ACHN (cell line): ENCODE measurements at places on chromosomes 1 and 21.

- no peak for DNase-seq
These were observed 30.2 kb downstream of the EVI5 start for GRCh38 chr1:92754719-92755050.

DNA sequence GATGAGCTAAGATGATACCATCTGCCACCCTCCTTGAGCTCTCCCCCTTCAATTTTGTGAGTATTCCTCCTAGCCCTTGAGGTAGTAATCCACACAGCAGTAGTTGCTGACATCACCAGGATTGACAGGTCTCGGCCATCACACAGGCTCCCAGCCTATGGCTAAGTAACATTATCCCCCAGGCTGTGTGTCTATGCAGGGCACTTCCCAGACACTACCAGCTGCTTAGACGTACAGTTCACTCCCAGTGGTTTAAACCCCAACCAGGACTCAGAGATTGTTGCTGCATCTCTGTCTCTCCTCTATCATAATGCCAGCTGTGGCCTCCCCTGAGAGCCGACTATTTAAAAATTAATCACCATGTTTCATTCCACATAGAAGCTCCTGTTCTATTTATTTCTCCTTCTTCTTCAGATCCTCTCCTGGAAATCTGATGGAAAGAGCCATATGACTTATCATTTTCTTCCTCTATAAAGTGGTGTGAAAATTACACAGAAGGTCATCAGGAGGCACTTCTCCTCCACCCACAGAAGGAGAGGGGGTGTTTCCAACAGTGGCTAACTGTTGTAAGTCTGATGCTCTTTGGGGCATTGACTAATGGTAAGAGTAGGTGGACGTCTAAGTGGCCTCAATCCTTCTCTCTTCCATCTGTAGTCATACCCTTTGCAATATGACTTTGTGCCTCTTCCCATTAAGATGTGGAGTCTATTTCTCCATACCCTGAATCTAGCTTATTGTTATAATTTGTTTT is 396.3 kb downstream of the SETD4 start:
- no peak for DNase-seq

GRCh38 chr1:232597721-232598120 is 32.2 kb downstream of the SIPA1L2 start:
- no peak for DNase-seq

DNA sequence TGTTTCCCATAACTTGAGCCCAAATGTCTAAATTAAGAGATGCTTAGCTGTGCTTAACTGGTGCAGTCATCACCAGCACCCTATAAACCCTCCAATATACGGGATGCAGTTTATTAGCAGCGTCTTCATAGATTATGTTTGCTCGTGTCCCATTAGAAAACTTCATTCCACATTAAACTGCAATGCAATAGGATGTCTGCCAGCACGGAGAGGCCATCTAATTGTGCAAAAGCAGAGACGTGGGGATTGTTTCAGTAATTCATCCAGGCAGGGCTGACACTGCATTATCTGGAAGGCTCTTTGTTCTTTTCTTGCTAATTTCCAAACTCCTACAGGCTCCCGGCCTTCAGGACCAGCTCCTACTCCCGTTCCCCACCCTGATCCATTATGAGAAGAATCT is 89.5 kb downstream of the CSMD2 start:
- no peak for DNase-seq

GRCh38 chr1:53490351-53490750 is 31.2 kb downstream of the DMRTB1 start:
- DNase-seq = no peak

DNA sequence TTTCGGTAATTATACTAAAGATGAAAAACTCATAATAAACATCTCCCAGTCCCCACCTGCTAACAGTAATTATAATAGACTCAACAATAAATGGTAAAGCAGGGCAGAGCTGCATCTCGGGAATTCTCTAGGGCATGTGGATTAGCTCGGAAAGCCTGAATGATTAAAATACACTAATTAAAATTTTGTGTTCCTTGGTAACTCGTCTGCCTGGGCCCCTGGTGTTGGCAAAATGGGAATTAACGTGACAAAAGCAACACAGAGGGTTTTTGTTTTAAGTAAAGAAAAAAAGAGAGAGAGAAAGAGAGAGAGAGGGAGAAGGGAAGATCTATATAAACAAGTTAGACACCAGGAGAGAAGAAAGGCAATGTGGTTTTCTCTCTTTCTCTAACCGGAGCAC is 62.1 kb downstream of the CASZ1 start:
- DNase-seq = no peak

GRCh38 chr1:223873044-223873443 is 27.3 kb upstream of the TP53BP2 start:
- DNase-seq = no peak
